ENCODE measurements at places on chromosomes 6 and 20. TPM values are rescaled to one million over a fixed set of nuclear protein-coding genes. Genes with fewer than 3 reads are reported as not detected.

DNA sequence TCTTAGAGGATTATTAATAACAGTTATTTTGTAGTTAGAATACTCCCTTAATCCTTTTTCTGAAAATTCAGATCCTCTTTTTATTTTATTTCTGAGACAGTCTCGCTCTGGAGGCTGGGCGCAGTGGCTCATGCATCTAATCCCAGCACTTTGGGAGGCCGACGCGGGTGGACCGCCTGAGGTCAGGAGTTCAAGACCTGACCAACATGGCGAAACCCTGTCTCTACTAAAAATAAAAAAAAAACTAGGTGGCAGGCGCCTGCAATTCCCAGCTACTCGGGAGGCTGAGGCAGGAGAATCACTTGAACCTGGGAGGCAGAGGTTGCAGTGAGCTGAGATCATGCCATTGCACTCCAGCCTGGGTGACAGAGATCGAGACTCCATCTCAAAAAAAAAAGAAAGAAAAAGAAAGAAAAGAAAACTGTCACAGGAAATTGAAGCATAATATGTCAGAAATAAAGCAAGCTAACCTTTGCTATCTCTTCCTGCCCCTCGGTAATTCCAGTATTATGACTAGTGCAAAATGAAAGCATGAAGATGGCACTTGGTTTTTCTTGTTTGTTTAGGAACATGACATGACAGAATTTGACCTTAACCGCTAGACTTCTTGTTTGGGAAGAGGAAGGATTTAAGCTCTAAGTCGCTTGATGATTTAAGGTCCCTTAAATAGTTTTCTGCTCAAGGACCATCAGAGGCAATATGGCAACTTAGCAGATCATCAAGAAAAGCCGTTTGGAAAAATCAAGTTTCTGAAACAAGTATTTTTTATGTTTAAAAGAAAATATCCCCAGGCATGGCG is 1.8 kb upstream of the RBM39 start:
- no peak for DNase-seq

- no peak for DNase-seq
Measured at GRCh38 chr6:167861424-167861823, 34.7 kb downstream of the AFDN start.

- DNase-seq, result no peak
Measured at GRCh38 chr6:160170018-160170680, 48.5 kb downstream of the SLC22A1 start.

DNA sequence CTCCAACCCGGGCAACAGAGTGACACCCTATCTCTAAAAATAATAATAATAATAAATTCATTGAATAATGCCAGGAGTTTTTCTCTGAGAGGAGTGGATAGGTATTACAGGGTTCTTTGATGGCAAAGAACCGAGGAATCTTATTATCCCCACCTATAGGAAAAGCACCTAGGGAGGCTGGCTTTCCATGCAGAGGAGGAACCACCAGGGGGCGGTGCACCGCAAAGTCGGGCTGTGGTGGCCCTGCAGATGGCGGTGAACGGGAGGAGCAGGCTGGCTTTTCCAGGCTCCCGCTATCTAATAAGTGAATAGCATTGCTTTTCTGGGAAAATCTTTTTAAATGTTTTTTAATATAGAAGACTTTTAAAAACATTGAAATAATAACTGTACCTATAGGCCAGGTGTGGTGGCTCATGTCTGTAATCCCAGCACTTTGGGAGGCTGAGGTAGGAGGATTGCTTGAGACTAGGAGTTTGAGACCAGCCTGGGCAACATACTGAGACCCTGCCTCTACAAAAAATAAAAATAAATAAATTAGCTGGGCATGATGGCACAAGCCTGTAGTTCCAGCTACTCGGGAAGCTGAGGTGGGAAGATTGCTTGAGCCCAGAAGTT is 864.2 kb downstream of the KIF16B start:
- DNase-seq, result peak; percentile 91

- DNase-seq, result peak; percentile 82
Measured at GRCh38 chr6:145734486-145735355, 599 bp downstream of the EPM2A start.

The GNMT gene
- total RNA-seq, result 1.6 TPM

DNA sequence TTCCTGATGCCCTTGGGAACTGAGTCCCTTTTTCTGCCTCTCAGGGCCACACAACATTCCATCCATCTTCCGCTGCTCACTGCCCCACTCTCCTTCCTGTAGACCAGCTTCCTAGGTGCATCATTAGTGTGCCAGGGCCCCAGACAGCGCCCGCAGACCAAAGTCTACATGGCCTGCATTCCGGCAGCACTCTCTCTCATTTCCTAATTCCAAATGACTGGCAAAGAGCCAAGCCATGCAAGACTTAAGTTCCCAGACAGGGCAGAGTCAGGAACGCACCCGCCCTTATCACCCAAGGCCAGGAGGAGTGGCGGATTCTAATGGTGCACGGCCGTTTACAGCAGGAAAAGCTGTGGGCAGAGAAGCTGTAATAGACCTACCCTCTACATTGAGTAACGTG is 159.8 kb upstream of the ARID1B start:
- no peak for DNase-seq

The AVP gene
- total RNA-seq, result 0.50 TPM

- DNase-seq, result peak; percentile 19
Measured at GRCh38 chr6:98560418-98560817, 274.0 kb upstream of the POU3F2 start.

- peak; percentile 44 for DNase-seq
Measured at GRCh38 chr6:84762220-84763002, 2.0 kb downstream of the TBX18 start.

GRCh38 chr20:50580016-50580747 is 70.0 kb downstream of the PTPN1 start:
- peak; percentile 83 for DNase-seq

The NNAT gene
- 59.8 TPM for total RNA-seq

The HMGCLL1 gene
- 0.11 TPM for total RNA-seq

GRCh38 chr6:31246051-31246521 is 25.8 kb downstream of the HLA-C start:
- no peak for DNase-seq

DNA sequence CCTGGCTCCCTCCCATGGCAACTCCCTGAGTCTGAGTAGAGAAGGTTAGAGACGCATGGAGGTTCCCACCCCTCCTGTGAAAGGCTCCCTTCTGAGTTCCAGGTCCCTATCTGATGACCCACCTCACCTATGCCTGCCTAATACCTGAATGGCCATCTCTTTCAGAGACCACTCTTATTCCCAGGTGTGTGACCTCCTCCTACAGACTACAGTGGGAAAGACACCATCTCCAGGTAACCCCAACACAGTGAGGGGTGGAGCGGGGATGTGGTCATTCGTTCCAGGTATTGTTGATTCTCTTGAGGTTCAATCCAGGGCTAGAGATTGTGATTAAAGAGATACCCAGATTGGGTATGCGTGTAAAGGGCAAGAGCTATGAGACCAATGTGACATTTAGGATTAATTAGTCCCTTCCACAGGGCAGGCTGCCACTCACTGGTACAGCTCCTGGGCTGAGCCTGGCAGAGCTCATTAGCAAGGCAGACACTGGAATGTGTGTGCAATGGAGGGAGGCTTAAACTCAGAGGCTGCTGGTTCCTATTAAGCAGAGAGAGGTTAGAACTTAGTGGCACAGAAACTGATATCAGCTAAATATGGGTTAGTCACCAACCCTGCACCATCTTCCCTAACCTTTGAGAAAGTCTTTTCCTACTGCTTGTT is 46.5 kb upstream of the IER3 start:
- DNase-seq, result no peak

- DNase-seq, result no peak
Measured at GRCh38 chr6:129776542-129777330, 66.8 kb upstream of the ARHGAP18 start.

DNA sequence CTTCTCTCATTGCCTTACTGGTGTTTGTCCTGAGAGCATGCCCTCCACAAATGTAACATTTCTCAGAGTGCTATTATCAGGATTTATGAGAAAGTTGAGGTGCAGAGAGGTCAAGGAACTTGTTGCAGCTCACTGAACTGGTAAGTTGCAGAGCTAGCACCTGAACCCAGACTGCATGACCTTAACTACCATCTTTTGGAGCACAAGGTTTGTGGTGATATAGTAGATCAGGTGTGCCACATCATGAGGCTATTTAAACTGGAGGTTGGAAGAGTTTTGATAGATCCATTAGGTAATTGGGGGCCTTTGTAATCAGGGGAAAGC is 112.0 kb upstream of the CITED2 start:
- DNase-seq, result no peak

The FAM209B gene
- total RNA-seq, result 0.64 TPM

The RTN4IP1 gene
- 19.2 TPM for total RNA-seq

GRCh38 chr6:132929141-132929540 is 114.8 kb downstream of the RPS12 start:
- DNase-seq, result no peak

The RHAG gene
- 0.60 TPM for total RNA-seq

GRCh38 chr6:132607544-132608233 is 16.4 kb downstream of the TAAR2 start:
- DNase-seq, result no peak

GRCh38 chr6:38116248-38116647 is 296.7 kb downstream of the ZFAND3 start:
- DNase-seq, result no peak

GRCh38 chr6:22020299-22021003 is 276.4 kb downstream of the PRL start:
- no peak for DNase-seq

- DNase-seq, result no peak
Measured at GRCh38 chr20:63177785-63178445, 38.0 kb downstream of the YTHDF1 start.

DNA sequence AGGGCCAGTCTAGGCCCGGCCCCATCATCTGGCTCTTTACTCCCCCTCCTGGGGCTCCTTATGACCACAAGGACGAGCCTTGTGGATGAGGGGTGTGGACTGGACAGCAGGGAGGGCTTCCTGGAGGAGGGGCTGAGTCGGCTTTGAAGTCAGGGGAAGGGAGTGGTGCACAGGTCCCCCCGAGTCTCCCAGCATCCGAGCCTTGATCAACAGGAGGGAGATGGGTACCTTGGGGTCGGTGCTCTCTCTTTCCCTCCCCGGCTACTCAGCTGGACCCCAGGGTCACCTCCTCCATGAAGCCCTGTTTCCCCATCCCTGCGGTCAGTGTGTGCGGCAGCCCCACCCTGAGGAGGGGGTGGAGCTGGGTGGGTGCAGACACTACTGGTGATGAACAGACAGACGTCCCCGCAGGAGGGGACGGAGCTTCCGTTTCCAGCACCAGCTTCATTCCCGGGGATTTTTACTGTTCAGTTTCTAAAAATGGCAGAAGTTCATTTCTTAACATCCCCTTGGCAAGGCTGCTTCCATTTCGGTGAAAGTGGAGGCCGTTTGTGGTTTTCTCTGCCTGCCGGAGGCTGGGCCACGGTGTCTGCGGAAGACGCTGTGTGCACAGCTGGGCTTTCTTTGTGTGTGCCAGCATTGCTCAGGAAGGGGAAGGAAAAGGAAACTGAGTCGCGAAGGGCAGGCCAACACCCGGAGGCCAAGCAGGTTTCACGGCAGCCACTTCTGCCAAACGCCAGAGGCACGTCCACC is 19.6 kb downstream of the NTSR1 start:
- DNase-seq, result no peak

The PGK2 gene
- not detected for total RNA-seq

The NKAIN2 gene
- 0.64 TPM for total RNA-seq

Data from WTC11 (cell line).